Activated gamma-delta T cell treated with anti-CD3 and anti-CD28 coated beads, Interleukin-2, amount 50 U/mL, for 16 hours (primary cell): ENCODE measurements at places on chromosomes 5 and 9.

DNA sequence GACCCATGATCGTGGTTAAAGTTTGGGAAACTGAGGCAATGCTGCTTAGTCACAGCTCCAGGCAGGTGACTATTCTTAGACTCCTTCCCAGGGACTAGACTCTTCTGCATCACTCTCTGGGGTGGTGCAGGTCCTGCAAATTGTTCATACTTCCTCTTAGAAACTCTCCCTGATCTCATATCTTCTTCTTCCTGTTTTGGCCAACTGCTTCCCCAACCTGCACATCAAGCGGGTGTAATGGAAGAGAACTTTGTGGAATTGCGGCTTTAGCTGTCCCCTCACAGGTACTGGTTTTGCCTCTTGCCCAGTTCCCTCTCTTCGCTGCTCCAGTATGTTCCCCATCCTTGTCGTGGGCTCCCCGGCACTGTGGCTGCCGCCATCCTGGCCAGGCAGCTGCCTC lies 111.5 kb upstream of the CTSL start:
- no peak for DNase-seq

DNA sequence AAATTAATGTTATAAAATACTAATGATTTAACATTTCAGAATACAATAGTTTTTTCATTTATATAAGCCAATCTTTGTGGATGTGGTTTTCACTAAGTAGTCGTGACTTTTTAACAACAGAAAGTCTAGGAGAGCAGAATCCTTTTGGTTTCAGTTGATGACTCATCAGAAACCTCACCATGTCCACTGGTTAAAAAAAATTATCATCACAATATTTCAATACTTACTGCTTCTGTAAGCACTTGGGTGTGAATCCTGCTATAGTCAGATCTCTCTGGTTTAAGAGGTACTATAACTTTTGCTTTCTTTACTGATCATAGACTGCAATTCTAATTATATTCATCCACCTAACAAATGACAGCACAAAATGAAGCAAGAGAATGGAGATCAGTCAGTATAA lies 77.2 kb downstream of the MRPS30 start:
- DNase-seq: no peak

- DNase-seq: no peak
Observed at GRCh38 chr5:74130155-74130897, 504.3 kb downstream of the ARHGEF28 start.

- no peak for DNase-seq
Observed at GRCh38 chr5:36606428-36607113, at the start of gene SLC1A3. Gene SLC1A3, plus strand, starts transcription at chr5:36606606. Its CDS starts 1,818 bp downstream, at chr5:36608424.

- DNase-seq: no peak
Observed at GRCh38 chr9:126154182-126154827, 172.3 kb upstream of the MVB12B start.

GRCh38 chr9:38671748-38672147 lies 48.2 kb downstream of the FAM240B start:
- no peak for DNase-seq

DNA sequence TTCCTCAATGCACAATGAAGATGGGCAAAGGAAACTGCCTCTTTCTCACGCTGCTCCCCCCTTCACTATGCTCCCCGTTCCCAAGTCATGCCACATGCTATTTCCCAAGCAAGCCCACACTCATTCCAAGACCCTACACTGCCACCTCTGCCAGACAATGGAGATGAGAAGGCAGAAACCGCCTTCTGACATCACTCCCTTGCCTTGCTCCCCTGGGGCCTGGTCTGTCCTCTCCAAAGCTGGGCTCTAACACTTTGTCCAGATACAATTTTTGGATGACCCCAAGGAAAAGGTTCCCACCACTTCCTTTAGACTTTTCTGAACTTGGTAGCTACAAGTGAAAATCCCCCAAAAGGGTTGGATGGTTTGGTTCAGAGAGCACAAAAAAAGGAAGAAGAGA lies 7.2 kb upstream of the ADRA1B start:
- DNase-seq: no peak

- DNase-seq: no peak
Observed at GRCh38 chr9:118108971-118109370, 404.8 kb downstream of the TLR4 start.

DNA sequence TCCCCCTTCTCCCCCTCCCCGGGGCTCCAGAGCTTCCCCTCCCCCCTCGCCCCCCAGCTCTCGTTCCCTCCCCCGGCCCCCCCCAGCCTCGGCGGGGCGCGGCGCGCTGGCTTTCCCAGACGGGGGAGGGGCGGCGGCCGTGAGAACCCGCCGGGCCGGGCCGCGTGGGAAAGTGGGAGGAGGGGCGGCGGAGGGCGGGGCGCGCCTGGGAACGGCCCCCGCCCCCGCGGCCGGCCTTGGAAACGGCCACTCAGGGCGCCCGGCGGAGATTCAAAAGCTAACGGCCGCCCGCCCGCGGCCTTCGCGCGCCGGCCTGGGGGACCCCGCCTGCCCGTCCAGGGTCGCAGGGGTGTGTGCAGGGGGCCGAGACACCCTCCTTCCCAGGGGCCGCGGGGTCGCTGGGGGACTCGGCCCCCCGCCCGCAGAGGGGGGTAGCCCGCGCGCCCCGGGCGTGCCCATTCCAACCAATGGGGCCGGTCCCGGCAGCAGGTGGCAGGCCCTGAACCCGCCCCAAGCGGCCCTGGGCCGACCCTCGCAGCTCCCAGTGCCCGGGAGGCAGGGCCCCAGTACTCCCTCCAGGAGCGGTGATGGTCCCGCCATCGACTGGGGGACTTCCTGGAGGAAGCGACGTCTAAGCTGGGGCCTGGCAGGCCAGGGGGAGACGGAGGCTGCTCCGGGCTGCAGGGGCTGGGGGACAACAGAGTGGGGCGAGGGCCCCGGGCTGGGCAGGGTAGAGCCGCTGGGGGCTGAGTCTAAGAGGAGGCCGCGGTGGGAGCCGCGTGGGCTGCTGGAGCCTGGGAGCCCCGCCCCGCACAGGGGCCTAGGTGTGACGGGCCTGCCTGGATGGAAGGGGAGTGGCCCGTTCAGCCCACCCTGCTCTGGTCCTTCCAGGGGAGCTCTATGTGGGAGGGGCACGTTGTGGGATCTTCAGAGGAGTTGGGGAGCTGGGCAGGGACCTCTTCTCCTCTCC lies 14.2 kb upstream of the NRARP start:
- no peak for DNase-seq

DNA sequence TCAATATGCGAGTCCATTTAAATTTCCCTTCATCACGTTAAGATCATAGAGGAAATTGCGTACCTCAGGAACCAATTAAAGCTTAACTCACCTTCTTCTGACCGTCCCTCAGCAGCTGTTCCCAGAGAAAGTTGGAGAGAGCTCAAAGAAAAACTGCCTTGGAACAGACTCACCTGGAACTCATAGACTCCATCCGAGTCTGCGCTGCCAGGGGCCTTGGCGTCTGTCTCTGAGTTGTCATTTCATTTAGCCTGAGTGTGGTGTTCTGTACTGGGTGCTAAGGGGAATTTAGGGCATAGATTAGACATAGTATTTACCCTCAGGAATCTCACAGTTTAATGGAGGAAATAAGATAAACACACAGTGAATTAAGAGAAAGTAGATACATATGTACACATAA lies 892.7 kb downstream of the TLE1 start:
- DNase-seq: no peak
